Upper lobe of right lung (tissue), 1 donor: ENCODE measurements at places on chromosomes 6 and 20.

DNA sequence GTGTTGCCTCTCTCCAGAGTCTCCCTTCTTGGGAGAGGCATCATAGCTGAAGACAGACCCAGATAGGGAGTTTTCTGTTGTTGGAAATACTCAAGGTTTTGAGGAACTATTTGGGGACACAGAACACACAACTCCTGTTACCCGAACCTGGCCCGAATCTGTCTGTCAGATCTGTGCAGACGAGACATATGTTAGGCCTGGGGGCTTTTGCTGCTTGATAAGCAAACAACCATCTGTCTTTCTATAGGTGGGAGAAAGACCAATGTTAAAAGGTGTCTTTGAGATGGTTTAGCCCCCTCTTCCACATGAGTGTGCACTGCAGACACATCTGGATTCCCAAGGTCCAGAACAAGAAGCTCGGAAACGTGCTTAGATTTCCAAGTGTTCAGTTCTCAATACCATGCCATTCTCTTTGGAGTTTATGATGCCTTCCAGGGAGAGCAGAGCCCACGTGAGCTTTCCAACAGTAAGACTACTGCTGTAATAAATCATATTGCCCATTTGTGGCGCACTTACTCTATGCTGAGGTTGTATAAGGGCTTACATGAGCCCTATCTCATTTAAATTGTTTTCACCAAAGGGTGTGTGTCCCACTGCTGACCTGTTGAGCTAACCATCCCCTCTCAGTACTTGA is 3.8 kb upstream of the STX16 start:
- DNase-seq, result no peak
- no peaks in the 10 kb centered on the region for H3K27me3 ChIP-seq
- no peaks in the 10 kb centered on the region for H3K4me1 ChIP-seq
- H3K36me3 ChIP-seq, result no peaks in the 10 kb centered on the region

DNA sequence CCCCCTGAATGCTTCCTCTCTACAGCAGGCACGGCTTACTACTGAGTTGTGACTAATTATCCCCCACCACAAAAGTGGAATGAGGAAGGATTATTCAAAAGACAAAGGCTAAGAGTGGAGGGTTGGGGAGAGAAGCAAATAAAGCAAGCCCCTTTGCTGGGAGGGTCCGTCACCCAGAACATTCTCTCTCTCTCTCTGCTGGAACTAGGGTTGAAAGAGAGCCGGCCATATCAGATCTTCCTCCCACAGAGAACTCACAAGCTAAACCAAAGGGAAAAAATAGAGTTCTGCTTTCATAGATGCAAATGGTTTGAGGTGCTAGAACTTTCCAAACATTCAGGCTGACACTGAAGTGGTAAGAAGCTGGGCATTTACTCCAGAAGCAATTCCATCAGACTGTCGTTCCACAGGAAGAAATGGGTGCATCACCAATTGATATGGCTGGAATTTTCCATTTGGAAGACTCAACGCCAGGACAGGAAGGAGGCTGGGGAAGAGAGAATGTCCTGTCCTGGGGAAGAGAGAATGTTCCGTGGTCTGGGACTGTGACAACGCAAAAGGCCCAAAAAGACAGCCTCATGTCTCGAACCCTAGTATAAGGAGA is 7.9 kb downstream of the ZMYND8 start:
- peaks cover 23% of the 10 kb centered on the region for H3K36me3 ChIP-seq
- H3K4me1 ChIP-seq, result peaks cover 65% of the 10 kb centered on the region

DNA sequence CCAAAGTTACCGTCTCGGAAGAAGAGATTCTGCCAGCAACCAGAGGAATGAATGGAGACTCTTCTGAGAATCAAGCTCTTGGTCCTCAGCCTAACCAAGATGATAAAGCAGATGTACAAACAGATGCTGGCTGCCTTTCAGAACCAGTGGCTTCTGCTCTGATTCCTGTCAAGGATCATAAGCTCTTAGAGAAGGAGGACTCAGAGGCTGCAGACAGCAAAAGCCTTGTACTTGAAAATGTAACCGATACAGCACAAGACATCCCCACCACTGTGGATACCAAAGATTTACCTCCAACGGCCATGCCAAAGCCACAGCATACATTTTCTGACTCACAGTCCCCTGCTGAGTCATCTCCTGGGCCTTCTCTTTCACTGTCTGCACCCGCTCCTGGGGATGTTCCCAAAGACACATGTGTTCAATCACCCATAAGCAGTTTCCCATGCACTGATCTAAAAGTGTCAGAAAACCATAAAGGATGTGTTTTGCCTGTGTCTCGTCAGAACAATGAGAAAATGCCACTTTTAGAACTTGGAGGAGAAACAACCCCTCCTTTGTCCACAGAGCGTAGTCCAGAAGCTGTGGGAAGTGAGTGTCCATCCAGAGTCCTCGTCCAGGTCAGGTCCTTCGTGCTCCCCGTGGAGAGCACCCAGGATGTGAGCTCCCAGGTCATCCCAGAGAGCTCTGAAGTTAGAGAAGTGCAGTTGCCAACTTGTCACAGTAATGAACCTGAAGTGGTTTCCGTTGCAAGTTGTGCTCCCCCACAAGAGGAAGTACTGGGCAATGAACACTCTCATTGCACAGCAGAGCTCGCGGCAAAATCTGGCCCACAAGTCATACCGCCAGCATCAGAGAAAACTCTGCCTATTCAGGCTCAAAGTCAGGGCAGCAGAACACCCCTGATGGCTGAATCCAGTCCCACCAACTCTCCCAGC is 109.6 kb downstream of the RTN4IP1 start:
- H3K27me3 ChIP-seq, result no peaks in the 10 kb centered on the region
- DNase-seq, result peak; percentile 64
- H3K4me1 ChIP-seq, result peaks cover 15% of the 10 kb centered on the region
- H3K36me3 ChIP-seq, result no peaks in the 10 kb centered on the region
- H3K4me3 ChIP-seq, result no peak overlapping the region
- H3K27ac ChIP-seq, result peak overlapping the region; percentile 77

GRCh38 chr6:85455471-85456026 is 5.7 kb downstream of the NT5E start:
- peaks cover 26% of the 10 kb centered on the region for H3K4me1 ChIP-seq
- H3K27ac ChIP-seq, result no peak overlapping the region
- H3K36me3 ChIP-seq, result no peaks in the 10 kb centered on the region
- peaks cover 9% of the 10 kb centered on the region for H3K27me3 ChIP-seq

DNA sequence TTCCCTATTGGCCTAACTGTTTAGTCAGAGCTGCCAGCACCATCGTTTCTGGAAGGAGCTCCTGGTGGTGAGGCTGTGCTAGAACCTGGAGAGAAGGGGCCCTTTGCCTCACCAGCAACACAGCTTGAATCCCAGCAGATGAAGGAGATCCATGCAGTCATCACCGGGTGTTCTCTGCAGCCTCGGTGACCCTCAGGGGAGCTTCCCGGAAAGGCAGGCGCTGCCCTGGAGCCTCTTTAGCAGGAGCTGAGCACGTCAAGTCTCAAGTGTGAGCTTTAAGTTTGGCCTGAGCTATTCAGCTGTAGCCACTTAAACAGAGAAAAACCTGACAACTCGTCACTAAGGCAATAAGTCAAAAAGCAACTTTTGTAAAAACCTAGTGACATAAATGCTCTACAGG is 181.2 kb upstream of the FOXQ1 start:
- H3K4me1 ChIP-seq, result no peaks in the 10 kb centered on the region
- H3K4me3 ChIP-seq, result no peak overlapping the region

GRCh38 chr6:43883847-43884651 is 114.0 kb downstream of the VEGFA start:
- H3K27ac ChIP-seq, result no peak overlapping the region
- no peaks in the 10 kb centered on the region for H3K27me3 ChIP-seq
- H3K36me3 ChIP-seq, result no peaks in the 10 kb centered on the region
- no peaks in the 10 kb centered on the region for H3K4me1 ChIP-seq
- no peak overlapping the region for H3K4me3 ChIP-seq

GRCh38 chr6:169212897-169213813 is 40.5 kb downstream of the THBS2 start:
- peak; percentile 96 for DNase-seq
- no peaks in the 10 kb centered on the region for H3K27me3 ChIP-seq
- H3K27ac ChIP-seq, result peak overlapping the region; percentile 81
- peak overlapping the region; percentile 41 for H3K4me3 ChIP-seq
- peaks cover 5% of the 10 kb centered on the region for H3K4me1 ChIP-seq

DNA sequence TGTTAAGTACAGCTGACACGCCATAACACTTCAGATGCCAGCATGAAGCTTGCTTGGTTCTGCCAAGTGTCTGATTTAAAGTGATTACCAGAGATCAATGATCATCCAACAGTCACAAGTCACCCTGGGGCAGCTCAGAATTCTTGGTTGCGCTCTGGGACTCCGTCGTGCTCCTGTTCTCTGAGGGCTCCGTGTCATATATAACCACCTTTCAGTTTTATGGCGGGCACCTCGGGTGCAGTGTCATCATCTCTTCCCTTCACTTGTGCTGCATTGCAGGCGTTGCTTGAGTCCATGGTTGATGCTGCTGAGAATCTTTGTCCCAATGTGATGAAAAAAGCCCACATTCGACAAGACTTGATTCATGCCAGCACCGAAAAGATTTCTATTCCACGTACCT is 101.4 kb upstream of the SCGN start:
- H3K36me3 ChIP-seq, result no peaks in the 10 kb centered on the region
- DNase-seq, result no peak
- H3K27me3 ChIP-seq, result no peaks in the 10 kb centered on the region
- no peak overlapping the region for H3K4me3 ChIP-seq
- no peak overlapping the region for H3K27ac ChIP-seq

- H3K36me3 ChIP-seq, result no peaks in the 10 kb centered on the region
- no peaks in the 10 kb centered on the region for H3K4me1 ChIP-seq
- no peak overlapping the region for H3K27ac ChIP-seq
- no peak overlapping the region for H3K4me3 ChIP-seq
- DNase-seq, result no peak
These were observed 63.4 kb downstream of the PRDM1 start for GRCh38 chr6:106149472-106150069.

- no peaks in the 10 kb centered on the region for H3K36me3 ChIP-seq
- DNase-seq, result no peak
- no peaks in the 10 kb centered on the region for H3K4me1 ChIP-seq
- H3K4me3 ChIP-seq, result no peak overlapping the region
These were observed 24.5 kb upstream of the SMOC2 start for GRCh38 chr6:168416531-168416930.

DNA sequence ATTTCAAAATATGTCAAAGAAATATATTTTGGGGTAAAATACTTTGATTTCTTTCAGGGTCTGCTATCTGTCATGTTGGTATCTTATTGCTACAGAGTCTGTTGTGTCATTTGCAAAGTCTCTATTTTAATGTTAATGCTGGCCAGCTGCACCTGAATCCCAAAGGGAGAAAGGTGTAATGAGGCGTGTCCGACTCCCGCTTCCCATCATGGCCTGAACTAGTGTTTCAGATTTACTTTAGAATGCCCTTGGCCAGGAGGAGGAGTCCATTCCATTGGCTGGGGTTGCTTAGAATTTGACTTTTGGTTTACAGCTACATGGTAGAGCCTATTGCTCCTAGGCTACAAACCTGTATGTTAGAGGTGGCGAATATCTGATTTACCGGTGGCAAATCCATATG is 69.3 kb downstream of the FAM50B start:
- no peaks in the 10 kb centered on the region for H3K36me3 ChIP-seq
- no peaks in the 10 kb centered on the region for H3K27me3 ChIP-seq
- peaks cover 5% of the 10 kb centered on the region for H3K4me1 ChIP-seq
- H3K27ac ChIP-seq, result peak overlapping the region; percentile 66
- no peak for DNase-seq
